ENCODE measurements at places on chromosomes 4 and X.

GRCh38 chr4:44256414-44256813, 192.2 kb downstream of the KCTD8 start:
- DNase-seq, result no peak

- DNase-seq, result no peak
These were observed 11.3 kb downstream of the CETN2 start for GRCh38 chrX:152819266-152819665.

GRCh38 chr4:55927803-55928437, 20.8 kb upstream of the CEP135 start:
- no peak for DNase-seq

- DNase-seq, result no peak
These were observed 30.6 kb downstream of the MID2 start for GRCh38 chrX:107856289-107856688.

DNA sequence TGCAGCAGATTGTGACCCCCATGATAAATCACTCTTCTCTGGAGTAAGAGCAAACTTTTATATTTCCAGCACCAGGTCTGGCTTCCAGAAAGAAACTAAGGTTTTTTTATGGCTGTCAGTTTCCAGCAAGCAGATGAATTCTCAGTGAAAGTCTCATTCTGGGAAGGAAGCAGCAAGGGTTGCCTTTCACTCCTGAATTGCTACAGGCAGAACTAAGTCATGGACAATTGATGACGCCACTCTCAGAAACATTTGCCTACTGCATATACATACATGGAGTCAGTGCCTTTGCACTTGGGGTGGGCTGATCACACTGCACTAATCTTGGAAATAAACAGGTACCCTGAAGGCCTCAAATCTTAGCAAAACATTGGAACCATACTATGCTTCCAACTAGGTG, 80.0 kb downstream of the IL21 start:
- no peak for DNase-seq

- no peak for DNase-seq
These were observed 137.8 kb downstream of the SOWAHB start for GRCh38 chr4:76760193-76760592.

DNA sequence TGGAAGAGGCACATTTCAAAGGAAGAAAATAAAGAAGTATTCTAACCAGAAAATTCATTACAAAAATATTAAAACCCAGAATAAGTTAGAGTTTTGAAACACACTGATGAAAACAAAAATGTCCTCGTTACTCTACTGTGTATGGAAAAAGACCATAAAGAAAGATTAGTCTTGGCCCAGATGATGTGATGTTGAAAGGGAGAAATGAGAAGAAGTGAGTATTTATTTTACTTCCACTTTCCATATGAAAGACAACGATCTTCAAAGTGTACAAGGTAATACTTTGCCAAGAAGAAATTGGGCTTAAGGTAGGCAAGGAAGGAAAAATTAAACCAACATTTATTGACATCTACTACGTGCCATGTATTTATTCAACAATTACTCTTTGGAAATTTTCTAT, 48.6 kb upstream of the EMCN start:
- no peak for DNase-seq

DNA sequence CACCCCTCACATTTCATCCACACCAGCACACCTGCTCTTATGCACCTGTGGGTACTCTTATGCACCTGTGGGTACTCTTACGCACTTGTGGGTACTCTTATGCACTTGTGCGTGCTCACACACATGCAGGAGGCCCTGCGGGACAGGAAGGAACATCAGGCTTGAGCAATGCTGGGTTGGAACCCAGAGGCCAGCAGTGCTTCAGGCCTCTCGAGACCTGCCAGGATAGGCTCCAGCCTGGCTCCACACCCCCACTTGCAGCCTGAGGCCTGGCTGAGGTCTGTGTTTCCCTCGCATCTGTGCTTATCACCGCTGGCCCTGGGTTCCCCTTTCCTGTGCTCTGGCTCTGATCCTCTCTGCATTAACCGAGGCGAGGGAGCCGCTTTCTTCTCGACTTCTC, 34.7 kb downstream of the SORCS2 start:
- DNase-seq, result no peak

GRCh38 chrX:129540722-129541184, 694 bp downstream of the OCRL start:
- DNase-seq, result no peak

DNA sequence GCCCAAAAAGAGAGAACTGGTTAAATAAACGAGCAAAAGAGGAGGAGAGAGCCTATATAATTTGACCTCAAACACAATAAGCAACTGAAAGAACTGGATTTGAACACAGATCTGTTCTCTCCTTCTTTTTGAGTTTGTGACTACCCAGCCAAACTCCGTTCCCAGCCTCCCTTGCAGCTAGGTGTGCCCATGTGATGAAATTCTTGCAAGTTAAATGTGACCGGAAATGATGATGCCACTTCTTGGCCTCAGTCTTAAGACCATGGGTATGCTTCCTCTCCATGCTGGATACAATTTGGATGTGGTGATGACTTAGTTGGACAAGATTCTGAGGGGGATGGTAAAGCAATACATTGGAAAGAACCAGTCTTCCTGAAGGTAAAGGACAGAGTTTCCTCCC, 204.1 kb downstream of the PTTG2 start:
- no peak for DNase-seq

DNA sequence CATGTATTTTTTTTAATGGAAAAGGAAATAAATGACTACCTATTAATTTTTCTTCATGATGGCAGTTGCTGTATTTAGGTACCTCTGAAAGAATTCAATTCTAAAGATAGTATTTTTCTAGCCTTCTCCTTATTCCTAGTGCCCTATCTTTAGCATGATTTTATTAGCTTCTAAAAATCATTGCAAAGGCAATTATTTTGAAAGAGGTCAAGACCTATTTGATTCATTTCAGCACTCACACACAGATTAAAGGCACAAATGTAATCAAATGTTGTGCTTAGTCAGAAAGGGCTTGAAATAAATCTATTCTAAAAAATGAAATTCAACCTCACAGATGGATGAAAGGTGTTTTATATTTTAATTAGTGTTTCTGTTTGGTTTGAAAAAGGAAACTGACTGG, 74.8 kb upstream of the POF1B start:
- DNase-seq, result no peak

DNA sequence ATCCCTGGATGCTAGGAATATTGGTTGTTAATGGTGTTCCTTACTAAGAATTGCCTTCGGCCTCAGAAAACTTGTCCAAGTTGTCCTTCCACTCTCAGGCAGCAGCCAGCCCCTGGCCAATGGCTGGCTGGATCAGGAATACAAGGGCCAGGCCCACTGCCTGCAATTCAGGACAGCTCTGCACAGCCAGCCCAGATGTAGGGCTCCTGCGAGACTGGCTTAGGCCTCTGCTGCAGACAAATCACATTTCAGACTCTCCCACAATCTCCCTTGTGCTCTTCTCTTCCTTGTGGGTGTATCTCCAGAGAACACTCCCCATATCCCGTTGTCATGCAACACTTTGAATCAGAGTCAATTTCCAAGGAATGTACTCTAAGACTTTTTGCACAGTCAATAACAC, 747.6 kb upstream of the FTHL17 start:
- no peak for DNase-seq

DNA sequence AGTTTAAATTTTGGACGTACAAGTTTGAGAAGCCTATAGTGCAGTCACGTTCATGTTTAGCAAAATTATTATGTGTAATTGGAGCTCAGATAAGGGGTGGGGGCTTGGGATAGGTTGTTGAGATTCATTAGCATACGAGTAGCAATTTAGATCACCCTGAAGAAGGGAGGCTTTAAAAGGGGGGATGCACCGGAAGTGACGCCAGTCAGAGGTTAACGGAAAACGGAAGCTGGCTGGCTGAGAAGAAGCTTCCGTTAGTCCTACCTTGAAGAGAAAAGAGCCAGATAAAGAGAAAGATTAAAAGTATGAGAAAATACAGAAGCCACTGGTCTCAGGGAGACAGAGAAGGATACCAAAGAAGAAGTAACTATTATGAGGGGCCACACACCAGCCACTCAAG, 1.1 kb upstream of the NXT2 start:
- no peak for DNase-seq

DNA sequence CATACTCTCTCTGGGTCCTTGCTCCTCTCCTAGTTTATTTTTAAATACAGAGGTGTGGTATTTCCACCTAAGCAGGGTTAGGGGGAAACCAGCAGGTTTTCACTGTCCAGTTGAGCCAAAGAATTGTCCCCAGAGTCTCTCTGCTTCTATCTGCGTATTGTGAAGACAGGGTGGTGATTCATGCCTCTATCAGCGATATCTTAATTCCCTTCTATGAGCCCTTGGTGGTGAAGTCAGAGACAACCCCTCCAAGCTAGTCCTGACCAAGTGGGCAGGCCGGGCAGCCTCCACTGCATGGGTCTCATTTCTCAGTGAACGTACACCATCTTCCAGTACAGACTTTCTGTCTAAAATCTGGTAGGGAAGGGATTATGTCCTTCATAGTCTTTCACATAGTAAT, 100.5 kb upstream of the GPR34 start:
- DNase-seq, result no peak

DNA sequence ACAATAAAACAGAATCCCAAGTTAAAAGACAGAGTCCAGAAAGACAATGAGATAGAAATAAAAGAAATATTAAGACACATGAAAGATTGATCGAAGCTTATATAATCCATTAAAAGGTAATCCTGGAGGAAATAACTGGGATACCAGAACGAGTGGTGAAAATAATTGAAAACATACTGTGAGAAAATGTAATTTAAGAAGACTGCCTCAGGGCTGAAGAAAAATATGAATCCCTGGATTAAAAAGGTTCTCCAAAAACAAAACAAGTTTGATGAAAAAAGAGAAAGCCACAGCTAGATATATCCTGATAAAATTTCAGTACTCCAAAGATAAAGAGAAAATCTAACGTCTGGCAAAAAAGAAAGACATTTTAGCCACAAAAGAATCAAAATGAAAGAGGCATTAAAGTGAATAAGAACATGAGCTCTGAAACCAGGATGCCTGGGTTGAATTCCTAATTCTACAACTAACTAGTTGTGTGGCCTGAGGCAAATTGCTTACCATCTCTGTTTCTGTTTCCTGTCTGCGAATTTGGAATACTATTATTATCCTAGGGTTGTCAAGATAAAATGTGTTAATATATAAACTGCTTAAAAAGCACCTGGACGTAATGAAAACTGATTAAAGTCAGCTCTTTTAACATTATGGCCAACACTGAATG, 5.5 kb downstream of the DDX60L start:
- DNase-seq, result no peak

DNA sequence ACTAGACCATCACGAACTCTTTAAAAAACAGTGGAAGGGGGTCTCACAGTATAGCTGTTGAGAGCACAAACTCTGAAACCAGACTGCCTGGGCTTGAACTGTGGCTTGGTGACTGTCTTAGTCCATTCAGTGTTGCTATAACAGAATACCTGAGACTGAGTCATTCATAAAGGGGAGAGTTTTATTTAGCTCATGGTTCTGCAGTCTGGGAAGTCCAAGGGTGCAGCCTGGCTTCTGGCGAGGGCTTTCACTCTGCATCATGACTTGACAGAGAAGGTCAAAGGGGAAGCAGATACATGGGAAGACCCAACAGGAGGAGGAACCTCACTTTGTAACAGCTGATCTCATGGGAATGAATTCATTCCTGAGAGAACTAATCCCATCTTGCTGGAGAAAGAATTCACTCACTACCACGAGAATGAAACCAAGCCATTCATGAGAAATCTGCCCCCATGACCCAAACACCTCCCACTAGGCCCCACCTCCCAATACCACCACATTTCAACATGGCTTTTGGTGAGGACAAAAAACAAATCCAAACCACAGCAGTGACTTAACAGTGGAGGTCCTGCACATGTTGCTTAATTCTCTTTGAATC, 116.7 kb upstream of the STOX2 start:
- no peak for DNase-seq

DNA sequence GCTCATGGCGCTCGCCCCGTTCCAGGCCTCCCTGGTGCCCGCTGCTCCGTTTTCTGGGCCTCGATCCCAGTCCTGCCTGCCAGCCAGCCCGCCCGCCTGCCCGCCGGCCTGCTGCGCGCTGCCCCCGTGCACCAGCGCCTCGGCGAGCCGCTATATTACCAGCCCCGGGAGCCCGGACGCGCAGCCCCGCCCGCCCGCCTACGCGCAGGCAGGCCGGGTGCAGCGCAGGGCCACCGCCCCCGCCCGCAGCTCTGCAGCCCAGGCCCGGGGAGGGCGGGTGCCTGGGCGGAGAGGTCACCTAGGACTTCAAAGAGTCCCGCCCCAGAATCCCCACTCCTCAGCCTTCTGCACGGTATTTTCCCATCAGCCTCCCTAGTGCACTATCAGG, at the start of gene MAOB:
MAOB (minus strand) TSS at position 157 of the 388 bp plus-strand sequence; CDS start at position 6, 151 bp downstream.
- DNase-seq, result no peak

- no peak for DNase-seq
These were observed 335.8 kb downstream of the SH3BGRL start for GRCh38 chrX:81537723-81538122.

GRCh38 chrX:45449982-45450381, 249.3 kb upstream of the DIPK2B start:
- DNase-seq, result no peak

- DNase-seq, result no peak
These were observed 606.5 kb downstream of the MAGEB5 start for GRCh38 chrX:26822448-26822847.

DNA sequence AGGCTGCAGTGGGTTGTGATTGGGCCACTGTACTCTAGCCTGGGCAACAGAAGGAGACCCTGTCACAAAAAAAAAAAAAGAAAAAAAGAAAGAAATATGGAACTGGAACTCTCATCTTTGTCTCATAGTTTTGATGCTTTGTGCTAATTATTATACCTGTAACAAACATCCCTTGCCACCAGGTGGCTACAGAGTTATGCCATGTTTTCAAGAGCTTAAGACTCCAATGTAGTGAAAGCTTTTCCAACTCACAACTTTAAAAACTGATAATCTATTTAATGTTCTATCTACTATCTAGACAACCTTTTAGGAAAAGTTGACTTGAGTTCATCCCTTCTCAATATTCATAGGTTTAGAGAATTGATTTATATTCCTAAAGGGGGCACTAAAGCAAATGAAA, 42.4 kb downstream of the HTR2C start:
- no peak for DNase-seq

DNA sequence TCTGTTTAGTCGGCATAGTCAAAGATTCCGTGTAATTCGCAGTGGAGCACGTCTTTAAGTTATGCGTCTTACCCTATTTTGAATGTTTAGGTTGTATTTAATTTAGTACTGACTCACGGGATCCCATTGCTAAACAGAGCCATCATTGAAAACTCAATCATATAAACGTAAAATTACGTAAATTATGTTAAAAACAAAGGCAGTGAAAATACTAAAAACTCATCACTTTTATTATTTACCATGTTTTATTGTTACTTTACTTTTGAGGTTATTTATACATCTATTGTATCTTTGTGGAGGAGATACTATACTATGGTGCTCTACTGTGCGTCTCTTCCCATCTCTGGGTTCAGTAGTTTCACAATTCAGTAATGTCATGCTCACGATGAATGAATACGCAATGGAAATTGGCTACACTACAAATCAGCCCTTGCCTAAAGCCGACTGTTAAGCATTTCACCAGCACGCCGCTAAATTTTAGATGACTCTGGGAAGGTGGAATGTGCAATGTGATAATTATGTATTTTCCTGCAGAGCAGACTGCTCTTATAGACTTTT, 944 bp downstream of the FUNDC2 start:
- peak; percentile 14 for DNase-seq

GRCh38 chrX:2610246-2611170, 80.6 kb upstream of the CD99 start:
- DNase-seq, result no peak
